ENCODE measurements at places on chromosomes 5 and 9.

DNA sequence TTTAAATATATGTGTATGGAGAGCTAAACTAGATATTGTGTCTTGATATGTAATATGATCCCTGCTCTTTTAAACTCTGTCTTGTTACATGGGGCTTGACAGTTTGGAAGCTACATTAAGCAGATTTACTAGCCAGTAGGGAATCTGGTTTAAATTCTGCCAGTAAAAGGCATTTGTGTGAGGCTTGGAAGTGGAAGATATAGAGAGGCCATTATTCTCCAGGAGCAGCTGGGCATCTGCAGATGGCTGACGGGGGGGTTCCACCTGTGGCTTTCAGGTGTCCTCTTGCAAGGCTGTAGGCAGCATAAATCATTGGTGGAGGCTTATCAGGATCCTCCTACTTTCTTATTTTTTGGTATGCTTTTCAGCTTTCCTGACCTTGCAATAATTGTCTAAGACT lies 179.1 kb upstream of the FBXL7 start:
- no peak for DNase-seq

DNA sequence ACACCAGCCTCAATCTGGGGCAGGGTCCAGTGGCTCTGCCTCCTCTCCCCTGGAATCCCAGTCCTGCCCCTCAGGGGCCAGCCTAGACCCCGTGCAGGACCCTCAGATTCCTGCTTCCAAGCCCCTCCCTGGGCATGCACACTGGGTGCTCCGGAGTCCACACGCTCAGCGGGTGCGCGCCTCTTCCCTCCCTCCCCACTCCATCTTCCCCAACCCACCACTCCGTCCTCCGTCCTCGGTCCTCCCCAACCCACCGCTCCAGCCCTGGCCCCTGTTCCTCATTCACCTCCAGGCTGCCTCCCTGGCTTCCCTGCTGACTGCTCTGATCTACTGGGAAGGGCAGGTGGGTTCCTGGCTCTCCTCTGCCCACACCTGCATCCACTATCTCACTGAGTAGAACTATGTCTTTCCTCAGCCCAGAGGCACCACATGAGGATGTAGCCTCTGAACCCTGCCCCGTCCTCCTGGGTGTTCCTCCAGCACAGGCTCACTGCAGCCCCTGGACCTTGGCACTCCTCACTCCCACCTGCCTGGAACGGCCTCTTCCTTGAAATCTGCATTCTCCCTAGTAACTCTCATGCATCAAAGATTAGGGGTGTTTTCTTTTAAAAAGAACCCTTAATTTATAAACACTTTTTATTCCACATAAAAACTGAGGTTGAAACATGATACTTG lies 92.8 kb downstream of the CAMSAP1 start:
- DNase-seq = no peak

GRCh38 chr5:29744618-29745017 lies 1448.9 kb upstream of the CDH6 start:
- DNase-seq = no peak

- no peak for DNase-seq
These were observed 3.5 kb downstream of the USP20 start for GRCh38 chr9:129838707-129839259.

DNA sequence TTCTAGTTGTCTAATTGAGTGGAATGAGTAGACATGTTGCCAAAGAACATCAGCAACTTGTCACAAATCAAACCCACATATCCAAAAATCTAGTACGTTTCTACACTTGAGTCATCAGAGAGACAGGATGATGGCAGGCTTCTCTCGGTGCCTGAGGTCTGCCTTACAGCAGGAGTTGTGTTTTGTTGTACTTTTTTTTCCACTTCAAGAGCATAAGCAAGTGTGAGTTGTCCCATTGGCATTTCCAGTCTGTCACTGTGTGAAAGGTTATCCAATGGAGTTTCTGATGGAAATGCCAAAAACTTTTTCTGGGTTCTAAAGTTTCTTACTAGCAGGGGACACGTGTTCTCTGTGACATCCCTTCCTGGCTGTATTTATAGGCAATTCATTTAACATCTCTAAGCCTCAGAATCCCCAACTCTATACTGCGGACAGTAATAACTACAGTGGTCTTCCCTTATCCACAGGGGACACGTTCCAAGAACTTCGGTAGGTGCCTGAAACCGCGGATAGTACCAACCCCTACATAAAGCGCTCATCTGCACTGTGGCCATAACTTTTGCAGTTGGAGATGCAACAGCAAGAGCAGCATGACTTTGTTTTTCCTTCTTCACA lies 246.5 kb downstream of the SYK start:
- DNase-seq = no peak

DNA sequence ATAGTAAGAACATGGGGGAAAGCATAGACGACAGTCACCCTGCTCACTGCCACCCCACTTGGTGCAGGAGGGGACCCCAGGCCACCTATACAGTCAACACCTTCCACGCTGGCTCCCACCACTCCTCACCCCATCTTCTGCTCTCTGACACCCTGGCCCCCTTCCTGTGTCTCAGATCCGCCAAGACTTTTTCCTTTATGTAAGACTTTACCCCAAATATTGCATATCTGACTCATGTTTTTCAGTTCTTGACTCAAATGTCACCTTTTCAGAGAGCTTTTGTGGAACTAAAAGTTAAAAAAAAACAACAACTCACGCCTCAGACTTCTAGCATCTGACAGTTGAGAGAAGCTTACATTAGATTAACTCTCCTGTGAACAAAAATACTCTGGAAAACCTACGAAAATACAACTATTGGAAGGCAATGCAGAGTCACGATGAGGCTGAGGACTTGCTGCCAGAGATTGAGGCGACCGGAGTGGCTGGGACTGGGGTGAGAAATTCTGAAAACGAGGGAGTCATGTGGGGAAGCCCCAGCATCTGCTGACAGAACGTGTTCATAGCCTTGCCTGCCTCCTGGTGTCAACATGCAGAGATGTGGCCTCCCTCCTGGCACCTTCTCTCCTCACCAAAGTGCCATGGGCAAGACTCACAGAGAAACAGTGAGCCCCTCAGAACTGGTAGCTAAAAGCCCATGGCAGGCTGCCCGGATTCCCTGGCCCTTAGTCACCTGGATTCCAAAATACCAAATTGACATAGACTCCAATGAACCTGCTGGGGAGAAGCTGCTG lies 22.4 kb upstream of the FCN2 start:
- no peak for DNase-seq

Data from central memory CD8-positive, alpha-beta T cell (primary cell).